Activated naive CD8-positive, alpha-beta T cell treated with anti-CD3 and anti-CD28 coated beads, Interleukin-2, amount 50 U/mL, for 16 hours (primary cell): ENCODE measurements at places on chromosomes 6 and 20.

DNA sequence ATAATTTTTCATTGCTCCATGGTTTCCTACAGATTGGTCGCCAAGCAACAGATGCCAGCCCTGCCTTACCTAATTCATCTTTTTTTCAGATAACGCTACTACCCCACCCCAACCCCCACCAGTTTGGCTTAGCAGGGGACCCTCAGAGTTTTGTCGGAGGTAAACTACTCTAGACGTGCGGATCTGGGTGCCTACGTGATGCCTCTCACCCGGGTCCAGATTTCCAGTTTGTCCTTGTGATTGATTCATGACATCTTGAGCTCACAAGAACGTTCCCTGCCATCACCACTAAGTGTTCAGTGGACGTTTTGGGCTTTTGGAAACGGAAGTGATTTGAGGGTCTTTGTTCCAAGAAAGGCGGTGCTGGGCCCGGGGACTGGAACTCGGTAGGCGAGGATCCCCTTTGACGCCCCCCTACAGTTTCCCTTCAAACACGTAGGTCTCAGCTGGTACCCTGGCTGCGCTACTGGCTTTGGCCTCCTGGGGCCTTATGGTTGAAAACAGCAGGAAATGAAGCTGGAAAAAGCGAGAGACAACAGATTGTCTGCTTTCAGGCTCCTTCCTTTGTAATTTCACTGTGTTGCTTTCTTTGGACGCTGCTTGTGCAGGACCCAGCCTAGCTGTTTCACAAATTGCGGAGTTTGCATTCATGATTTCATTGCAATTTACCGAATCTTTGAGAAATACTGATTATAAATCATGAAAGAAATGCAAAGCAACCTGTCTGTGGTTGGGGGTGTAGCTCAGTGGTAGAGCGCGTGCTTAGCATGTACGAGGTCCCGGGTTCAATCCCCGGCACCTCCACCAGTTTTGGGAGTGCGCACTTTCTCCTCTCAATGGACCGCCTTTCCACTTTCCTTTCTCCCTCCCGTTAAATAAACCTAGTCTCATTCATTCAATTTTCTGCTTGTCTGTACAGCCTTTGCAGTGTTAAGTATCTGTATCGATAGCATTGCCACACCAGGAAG, 81.0 kb downstream of the GPX5 start:
- no peak for DNase-seq

DNA sequence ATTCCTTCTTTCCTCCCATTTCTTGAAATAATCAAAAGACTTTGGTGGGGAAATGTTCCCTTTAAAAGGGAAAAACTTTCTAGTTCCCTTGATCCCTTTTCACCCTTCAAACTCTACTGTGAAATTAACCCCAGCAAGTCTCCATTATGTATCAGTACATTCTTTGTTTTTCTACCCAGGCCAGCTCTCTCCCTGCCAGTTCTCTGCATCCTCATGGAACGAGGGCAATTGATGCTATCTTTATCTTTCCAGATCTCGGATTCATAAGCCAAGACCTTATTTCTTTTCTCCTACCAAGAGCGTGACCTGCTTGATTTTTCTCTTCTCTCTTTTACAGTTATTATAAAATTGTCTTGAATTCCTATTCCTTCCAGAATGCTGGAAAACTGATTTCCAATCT, 75.8 kb downstream of the ADGRB3 start:
- no peak for DNase-seq

GRCh38 chr6:134419716-134420115, 101.8 kb upstream of the SGK1 start:
- no peak for DNase-seq

- no peak for DNase-seq
These were observed 40.5 kb upstream of the OSTM1 start for GRCh38 chr6:108114841-108115597.

DNA sequence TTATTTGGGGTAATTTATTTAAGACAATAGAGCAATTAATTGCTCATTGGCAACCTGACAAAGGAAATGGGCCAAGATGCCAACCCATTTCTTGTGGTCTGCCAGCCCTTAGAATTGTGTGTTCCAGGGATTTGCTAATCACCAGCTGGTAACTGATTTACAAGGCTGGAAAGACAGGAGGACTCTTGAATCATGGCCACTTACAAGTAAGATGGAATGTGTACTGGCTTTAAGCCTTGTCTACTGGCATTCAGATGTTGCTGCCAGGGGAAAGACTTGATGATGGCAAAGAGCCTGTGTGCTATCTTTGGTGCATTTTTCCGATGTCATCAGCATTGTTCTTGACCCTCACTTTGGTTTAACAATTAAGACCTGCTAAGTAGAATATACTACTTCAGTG, 91.0 kb downstream of the BCKDHB start:
- DNase-seq, result no peak
